Activated T-helper 1 cell treated with Interleukin-2 at 50 U/mL for 16 hours (primary cell): ENCODE measurements at places on chromosomes 11 and 22.

- DNase-seq = no peak
Observed at GRCh38 chr11:35009191-35009943, 92.9 kb downstream of the PDHX start.

- no peak for DNase-seq
Observed at GRCh38 chr11:68009391-68010089, 587 bp upstream of the ALDH3B1 start.

GRCh38 chr11:111046291-111046690, 199.2 kb upstream of the POU2AF2 start:
- DNase-seq = no peak

DNA sequence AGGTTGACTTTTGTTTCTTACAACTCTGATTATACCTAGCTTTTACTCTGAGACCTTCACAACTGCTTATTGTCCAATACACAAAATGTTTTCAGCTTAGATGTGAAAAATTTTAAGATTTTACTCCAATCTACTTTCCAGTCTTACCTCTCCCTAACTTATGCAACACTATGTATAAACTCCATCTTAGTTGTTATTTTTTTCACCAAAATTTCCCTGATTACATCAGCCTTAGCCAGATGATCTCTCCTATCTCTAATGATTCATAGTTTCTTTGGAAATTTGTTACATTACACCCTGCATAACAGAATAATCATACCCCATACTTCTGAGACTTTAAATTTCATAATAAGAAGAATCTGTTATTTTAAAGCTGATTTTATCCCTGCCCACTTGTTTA, 621.0 kb upstream of the ANO3 start:
- no peak for DNase-seq

GRCh38 chr22:49203091-49203858, 624.4 kb downstream of the BRD1 start:
- no peak for DNase-seq

GRCh38 chr11:128279866-128280265, 307.5 kb downstream of the ETS1 start:
- DNase-seq = no peak

DNA sequence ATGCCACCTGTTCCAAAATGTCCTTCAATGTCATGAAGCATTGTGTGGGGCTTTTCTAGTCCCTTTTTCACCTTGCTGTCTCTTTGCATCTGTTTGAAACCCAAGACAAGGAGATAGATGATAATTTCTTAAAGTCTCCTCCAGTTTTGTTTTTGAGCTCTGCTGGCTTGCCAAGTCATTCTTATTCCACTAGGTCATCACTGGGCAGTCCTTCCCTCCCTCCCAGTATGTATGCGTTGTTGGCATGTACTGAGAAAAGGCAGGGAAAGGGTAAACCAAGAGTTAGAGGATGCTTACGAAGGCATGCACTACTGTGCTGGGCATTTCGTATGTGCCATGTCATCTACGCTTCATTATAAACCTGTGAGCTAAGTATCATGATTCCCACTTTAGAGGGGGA, 78.6 kb downstream of the PARVA start:
- DNase-seq = no peak

- no peak for DNase-seq
Observed at GRCh38 chr11:122721201-122721963, 65.9 kb downstream of the UBASH3B start.

DNA sequence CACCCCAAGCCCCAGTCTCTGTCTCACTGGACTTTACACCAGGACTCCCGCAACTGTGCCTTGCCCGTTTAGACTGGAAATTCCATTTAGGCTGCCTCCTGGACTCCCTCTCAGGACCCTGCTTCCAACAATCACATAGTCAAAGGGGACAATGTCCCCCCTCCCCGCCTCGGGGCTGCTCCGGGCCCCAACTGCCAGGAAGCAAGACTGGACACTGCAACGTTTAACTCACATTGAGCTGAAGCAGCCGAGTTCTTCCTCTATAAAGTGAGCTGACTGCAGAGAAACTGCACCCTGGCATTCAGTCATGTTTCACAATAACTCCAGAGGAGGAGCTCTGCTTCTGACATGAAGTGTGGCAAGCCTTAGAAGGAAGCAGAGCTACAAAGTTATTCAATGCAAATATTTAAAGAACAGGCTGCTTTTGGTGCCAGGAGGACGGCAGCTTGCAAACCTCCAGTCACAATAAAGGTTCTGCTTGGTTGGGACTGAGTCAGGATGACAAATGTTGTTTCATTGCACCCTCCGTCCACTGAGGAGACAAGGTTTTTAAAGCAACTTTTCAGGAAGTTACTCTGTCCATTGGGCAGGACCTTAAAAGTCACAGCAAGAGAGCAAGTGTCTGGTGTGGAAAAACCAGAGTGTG, 19.9 kb downstream of the PACSIN2 start:
- DNase-seq = no peak

GRCh38 chr11:122100756-122101080, 15.3 kb downstream of the BLID start:
- DNase-seq = no peak

DNA sequence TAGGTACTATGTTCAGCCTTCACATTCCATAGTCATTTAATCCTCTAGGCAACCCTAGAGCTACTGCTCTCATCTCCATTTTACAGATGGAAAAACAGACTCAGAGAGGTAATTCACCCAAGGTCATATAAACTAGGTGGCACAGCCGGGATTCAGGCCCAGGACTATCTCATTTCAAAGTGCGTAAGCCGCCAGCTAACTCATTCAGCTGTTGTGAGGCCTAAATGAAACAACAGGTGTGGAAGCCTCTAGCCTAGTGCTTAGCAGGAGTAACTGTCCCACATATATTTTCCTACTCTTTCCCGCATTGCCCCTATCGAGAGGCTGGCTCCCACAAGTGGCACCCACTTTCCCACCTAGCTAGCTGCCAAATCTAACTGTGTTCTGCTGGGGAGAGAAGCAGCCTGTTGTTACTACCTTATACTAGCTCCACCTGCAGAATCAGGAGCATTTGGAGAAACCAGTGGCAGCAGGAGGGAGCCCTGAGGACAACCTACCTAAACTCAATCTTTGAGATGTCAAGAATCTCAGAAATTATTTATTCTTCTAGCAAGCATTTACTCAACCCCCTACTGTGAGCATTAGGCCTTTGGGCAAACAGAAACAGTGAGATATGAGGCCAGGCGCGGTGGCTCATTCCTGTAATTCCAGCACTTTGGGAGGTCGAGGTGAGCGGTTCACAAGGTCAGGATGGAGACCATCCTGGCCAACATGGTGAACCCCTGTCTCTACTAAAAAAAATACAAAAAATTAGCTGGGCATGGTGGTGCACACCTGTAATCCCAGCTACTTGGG, 20.9 kb downstream of the PRG3 start:
- DNase-seq = no peak

DNA sequence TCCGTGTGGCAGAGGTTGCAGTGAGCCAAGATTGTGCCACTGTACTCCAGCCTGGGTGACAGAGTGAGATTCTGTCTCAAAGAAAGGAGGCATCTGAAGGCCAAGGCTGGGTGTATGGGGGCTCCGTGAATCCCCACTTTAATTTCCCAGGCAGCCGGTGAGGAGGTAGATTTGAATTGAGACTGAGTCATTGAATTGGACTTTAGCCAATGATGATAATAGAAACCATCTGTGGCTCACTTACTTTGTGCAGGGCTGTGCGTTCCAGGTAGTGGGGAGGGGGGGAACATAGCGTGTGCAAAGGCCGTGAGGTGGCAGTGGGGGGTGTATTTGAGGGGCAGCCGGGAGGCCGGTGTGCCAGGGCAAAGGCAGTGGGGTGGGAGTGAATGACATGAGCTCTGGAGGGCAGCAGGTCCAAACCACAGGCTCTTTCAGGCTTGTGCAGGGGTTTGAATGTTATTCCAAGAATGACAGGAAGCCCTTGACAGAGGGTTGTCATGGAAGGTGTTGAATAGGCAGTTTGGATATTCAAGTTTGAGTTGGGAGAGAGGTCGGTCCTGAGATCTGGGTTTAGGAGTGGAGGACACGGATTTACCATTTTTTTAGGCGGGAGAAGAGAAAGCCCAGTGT, 6.1 kb downstream of the ARHGAP8 start:
- DNase-seq = no peak

GRCh38 chr11:61495801-61496601, 12.5 kb upstream of the LRRC10B start:
- DNase-seq = no peak

GRCh38 chr11:72823105-72823804, 9.0 kb downstream of the ATG16L2 start:
- no peak for DNase-seq

- DNase-seq = no peak
Observed at GRCh38 chr11:2750101-2750681, 50.4 kb upstream of the KCNQ1OT1 start.

DNA sequence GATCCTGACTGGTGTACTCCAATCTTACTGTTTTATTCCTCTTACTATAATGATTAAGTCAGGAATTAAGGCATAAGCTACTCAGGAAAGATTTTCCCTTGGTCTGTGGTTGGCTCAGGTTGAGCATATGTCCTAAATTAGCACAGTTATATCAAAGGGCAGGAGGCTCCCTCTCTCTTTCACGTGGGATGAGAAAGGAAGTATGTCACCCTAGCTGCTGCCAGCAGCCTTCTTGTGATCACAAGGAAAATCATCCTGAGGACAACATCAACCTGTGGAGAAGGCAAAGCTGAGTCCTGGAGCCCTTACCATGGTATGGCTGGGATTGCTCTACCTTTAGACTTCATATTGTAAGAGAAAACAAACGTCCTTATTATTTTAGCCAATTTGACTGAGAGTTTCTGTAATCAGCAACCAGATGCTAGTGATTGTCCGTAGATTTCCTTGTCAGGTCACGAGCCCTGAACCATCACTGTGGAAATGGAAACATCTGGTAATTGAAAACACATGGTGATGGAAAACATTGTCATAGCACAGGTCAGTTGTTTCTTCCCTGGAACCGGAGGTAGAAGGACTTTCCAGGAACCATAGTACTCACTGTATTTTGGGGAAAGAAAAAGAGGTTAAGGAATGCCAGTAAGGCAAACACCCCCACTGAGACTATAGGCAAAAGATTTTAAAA, 40.6 kb upstream of the DEUP1 start:
- no peak for DNase-seq

DNA sequence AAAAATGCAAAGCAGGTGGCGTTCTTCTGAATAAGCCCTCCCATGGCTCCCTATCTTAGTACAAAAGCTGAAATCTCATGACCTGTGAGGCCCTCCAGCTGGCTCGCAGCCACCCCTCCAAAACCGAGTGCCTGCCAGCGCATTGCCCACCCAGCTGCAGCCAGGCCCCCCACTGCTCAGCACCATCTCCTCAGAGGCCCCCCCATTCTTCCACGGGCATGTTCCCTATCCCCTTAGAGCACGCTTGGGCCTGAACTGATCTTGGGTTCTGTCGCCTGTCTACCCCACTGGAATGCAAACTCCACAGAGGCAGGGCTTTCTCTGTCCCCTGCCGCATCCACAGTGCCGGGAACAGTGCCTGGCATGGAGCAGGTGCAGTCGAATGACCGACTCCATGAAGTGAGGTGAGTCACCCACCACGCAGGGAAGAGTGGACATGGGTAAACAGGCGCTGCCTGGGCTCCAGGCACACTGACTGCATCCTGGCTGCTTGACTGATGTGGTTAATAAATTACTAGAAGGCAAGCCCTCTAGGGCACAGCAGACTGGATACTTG, 11.3 kb upstream of the EFCAB6 start:
- no peak for DNase-seq

DNA sequence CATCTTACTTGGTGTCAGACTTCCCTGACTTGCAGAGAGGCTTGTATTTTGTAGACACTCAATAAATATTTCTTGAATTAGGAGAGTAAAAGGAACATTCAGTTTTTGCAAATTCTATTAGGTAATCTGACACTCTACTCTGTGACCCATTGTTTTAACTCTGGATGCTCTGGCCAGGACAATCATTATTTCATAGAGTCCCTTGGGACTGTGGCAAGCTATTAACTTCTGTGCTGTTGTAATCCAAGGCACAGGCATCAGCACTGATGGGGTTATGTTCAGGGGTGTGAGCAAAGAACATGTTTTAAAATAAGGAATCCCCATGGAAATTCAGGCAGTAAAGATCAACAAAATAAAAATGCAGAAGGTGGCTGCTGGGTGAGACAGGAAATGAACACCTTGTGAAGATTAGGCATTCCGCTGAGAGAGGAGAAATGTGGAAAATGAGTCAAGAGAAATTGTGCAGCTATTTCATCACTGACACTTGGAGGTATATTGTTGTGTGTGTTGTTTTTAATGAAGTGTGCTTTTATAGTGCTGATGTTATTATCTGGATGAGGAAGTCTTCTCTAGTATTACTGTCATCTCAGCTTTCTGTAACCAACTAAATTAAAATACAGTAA, 175.2 kb downstream of the WNT11 start:
- no peak for DNase-seq

DNA sequence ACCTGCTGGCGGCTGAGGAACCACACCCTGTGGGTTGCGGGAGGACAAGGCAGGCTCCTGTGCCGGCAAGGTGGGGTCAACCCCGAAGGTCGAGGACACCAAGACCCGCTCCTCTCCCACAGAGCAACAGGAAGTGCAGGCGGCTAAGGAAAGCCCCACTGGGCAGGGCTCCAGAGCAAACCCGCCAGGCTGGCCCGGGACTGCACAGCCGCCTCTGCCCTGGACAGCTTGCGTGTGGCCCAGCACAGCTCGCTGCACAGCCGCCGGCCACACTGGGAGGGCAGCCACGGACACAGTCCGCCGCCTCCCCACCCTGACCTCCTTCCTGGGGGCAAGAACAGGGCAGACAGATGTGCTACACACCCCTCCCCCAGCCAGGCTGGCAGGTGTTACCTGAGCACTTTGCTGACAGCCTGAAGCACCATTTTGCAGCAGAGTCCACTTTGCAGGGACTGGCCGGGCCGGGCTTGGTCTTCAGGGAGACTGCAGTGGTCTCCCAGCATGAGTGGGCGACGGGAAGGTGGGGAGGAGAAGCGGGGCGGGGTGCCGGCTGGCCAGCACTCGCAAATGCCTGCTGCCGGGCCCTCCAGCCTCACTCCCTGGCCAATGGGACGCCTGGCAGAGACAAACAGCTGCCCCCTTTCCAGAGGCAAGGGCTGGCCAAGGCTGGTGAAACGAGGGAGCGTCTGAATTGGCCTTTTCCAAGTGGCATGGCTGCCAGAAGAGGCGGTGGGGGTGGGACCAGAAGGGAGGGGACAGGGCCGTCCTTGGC, at the start of gene MOB2:
Gene MOB2, minus strand, starts transcription at position 726 of the 772 bp plus-strand sequence. Its CDS starts 223 bp downstream, at position 503.
- DNase-seq = no peak

DNA sequence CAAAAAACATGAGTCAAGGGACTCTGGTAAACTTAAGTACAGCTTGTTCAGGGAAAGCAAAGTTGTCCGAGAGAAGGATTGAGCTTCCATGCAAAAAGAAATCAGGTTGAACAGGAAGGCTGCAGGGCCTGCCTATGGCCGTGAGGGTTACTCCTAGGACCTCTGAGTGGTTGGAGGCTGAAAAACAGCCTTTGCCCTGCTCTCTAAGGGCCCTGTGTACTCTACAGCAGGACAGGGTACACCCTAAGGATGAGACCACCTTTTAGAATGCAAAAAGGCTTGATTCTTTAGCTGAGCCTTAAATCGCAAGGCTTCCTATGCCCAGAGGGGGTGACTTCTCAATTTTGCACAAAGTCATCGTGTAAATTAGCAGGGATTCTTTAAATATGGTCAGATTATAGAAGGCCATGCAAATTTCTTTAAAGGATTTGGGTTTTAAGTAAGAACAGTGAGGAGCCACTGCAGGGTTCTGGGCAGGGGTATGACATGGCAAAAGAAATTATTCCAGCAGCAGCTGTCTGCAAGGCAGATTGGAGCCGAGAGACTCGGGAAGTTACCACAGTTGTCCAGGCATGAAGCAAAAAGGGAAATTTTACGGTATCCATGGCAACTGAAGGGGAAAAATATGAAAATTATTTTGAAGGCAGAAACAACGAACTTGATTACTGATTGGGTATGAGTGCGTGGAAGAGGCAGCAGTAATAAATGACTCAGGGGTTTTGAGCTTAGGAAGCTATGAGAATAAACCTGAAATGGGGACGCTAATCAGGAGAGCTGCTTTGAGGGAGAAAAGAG, 91.8 kb downstream of the FAM76B start:
- no peak for DNase-seq
